ENCODE measurements at places on chromosomes 12 and 14.

- no peak for DNase-seq
Measured at GRCh38 chr14:100786131-100786530, 39.8 kb upstream of the MEG3 start.

- DNase-seq: no peak
Measured at GRCh38 chr14:20782280-20782890, 1.3 kb downstream of the RNASE6 start.

- DNase-seq: no peak
Measured at GRCh38 chr14:75188086-75188485, 11.7 kb upstream of the TMED10 start.

DNA sequence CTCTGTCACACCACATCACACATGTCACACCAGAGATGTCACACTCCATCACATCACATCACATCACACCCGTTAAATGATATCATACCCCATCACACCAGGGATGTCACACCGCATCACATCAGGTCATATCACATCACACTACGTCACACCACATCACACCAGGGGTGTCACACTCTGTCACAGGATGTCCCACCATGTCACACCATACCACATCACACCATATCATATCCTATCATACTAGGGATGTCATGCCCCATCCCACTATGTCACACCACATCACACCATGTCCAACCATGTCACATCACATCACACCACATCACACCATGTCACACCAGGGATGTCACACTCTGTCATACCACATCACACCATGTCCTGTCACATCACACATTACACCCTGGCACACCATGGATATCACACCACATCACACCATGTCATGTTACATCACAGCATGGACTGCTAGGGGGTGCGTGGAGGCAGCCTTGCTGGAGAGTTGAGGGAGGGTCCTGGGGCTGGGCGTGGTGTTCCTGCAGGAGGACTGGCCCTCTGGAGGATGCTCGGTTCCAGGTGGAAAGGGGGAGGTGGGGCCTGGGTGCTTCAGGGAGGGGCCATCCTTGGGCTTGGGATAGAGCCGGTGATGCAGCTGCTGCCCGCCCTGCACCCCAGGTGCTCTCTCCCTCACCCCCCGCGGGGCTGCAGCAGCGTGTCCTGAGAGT is 134.6 kb downstream of the TMEM121 start:
- no peak for DNase-seq

- DNase-seq: no peak
Measured at GRCh38 chr12:103348935-103349334, 146.8 kb downstream of the C12orf42 start.

DNA sequence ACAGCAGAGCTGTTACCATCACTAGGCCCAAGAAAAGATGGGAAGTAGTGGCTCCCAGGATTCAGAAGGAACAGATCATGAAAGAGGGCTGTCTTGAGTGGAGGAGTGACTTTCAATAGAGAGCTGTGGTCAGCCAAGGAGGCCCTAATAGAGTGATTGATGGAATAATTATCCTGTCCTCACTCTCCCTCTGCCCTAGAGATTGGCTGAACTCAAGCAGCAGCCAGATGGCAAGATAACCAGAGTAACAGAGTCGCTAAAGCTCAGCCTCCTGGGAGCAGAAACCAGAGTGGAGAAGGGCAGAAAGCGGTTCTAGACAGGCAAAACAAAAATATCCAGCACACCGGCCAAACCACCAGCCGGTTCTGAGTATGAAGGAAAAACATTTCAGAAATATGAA is 23.1 kb downstream of the GMFB start:
- no peak for DNase-seq

GRCh38 chr14:82070040-82070439 is 536.4 kb upstream of the SEL1L start:
- DNase-seq: no peak

DNA sequence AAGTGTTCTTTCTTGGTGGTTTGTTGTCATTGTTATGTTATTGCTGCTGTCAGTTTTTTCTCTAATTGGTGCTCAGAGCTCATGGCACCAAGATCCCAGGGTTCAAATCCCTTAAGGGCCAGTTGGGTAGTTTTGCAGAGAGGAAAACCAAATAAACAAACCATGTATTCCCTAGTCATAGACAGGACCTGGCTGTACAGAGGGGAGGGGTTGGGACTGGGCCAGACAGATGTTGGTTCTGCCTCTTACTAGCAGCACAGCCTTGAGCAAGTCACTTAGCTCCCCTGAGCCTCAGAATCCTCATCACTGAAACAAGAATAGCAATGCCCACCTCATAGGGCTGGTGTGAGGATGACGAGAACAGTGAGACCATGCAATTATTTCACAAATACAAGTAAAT is 53.4 kb downstream of the LTBP2 start:
- no peak for DNase-seq
